SK-N-SH (cell line): ENCODE measurements at places on chromosomes 13 and 19. TPM values are rescaled to one million over a fixed set of nuclear protein-coding genes. Genes with fewer than 3 reads are reported as not detected.

GRCh38 chr13:29323954-29324353 lies 271.5 kb downstream of the SLC7A1 start:
- no peak overlapping the region for H3K27ac ChIP-seq
- H3K36me3 ChIP-seq = no peaks in the 10 kb centered on the region
- H3K4me1 ChIP-seq = no peaks in the 10 kb centered on the region
- no peak for DNase-seq
- no peak overlapping the region for H3K4me3 ChIP-seq

Gene MRI1
- polyA plus RNA-seq = 49.6 and 56.8 TPM in 2 replicates

Gene CARM1
- polyA plus RNA-seq = 38.2 and 62.2 TPM in 2 replicates

DNA sequence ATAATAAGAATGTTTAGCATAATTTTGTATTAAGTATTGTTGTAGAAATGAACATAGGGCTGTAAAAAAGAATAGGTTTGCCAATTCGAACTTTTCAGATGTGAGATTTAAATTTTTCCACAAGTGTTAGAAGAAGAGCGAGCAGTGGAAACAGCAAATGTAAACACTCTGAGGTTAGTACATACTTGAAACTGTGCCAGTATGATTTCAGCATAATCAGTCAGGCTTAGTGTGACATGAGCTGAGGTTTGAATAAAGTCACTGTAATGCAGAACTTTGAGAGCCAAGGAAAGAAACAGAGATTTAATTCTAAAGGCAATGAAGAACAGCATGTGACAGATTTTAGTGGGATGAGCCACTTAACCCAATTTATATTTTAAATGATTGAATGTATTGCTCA lies 2166.4 kb downstream of the PCDH9 start:
- no peaks in the 10 kb centered on the region for H3K27me3 ChIP-seq
- H3K4me1 ChIP-seq = no peaks in the 10 kb centered on the region
- H3K27ac ChIP-seq = no peak overlapping the region
- no peak overlapping the region for H3K4me3 ChIP-seq
- no peaks in the 10 kb centered on the region for H3K36me3 ChIP-seq

Gene ZNF93
- polyA plus RNA-seq = 4.3 and 6.7 TPM in 2 replicates

DNA sequence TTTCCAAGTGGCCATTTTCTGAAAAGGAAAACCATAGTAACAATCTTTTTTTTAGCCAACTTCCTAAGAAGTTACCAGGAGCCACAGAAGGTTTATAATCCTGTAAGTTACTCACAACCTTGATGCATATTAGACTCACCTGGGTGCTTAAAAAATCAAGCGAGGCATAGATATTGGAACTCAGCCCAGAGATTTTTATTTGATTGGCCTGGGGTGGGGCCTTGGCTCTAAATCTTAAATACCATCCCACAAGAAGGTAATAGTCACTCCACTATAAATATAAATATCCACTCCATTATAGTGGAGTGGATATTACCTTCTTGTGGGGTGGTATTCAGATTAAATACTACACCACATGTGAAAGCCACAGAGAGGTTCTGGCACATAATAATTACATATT lies 429.6 kb downstream of the RFC3 start:
- peaks cover 5% of the 10 kb centered on the region; the same call in 1 of the 2 replicates for H3K4me1 ChIP-seq
- H3K27me3 ChIP-seq = no peaks in the 10 kb centered on the region
- H3K4me3 ChIP-seq = no peak overlapping the region
- H3K27ac ChIP-seq = no peak overlapping the region

Gene TBXA2R
- 0.78 and 0.92 TPM in 2 replicates for polyA plus RNA-seq

Gene HIPK4
- polyA plus RNA-seq = 0.13 and 0.23 TPM in 2 replicates
